ENCODE measurements at places on chromosomes 13 and 19.

- DNase-seq, result no peak
Measured at GRCh38 chr13:83879431-83880171, 2.7 kb downstream of the SLITRK1 start.

DNA sequence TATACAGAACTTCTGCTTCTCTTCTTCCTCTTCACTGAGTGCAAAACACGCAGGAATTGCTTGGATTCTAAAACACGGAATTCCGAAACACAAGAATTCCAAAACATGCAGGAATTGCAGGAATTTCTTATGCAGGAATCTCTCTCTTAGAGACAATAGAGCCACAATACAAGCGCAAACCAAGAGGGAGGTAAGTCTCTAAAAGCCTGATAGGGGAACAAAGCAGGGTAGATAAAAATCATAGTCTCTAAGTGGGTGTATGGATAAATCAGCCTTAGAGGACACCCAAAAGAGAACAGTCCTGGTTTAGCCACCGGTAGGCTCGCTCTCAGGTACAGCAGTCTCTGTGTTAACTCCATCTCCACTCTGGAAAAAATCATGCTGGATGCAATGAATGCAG, 112.9 kb downstream of the LHFPL6 start:
- DNase-seq, result no peak

- DNase-seq, result no peak
Measured at GRCh38 chr13:38264363-38265131, 85.1 kb upstream of the UFM1 start.

DNA sequence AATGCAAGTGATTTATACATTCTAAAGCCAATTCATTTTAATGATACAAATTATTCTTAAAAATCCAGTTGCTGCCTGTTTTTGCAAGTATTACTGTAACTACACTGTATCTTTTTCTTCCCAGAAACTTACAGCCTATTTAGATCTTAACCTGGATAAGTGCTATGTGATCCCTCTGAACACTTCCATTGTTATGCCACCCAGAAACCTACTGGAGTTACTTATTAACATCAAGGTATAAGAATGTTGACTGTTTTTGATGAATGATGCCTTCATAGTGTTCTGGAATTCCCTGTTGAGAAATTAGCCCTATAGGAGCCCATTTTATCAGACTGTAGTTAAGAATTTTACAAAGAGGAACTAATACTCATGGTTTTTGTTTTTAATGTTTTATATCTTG, 25.0 kb downstream of the ITM2B start:
- DNase-seq, result no peak

GRCh38 chr19:11063434-11063833, 25.8 kb upstream of the LDLR start:
- DNase-seq, result no peak

DNA sequence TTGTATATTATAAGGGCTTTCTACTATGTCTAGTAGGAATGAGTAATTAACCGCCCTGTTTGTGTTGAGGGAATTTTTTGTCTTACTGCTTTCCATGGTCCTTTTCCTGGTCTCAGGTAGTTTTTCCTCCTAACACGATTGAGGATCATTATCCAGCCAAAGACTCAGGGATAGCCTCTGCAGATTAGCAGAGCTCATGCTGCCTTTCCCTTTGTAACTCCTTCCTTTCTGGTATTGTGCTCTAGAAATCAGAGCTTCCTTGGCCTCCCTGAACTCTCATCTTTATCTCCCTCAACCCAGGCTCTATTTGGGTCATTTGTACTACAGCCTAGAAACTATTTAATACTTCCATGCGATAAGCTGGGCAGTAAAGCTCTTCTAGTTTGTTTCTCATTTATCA, 142.1 kb downstream of the PDS5B start:
- DNase-seq, result no peak

GRCh38 chr19:44738603-44739558, 9.6 kb upstream of the BCL3 start:
- no peak for DNase-seq

- DNase-seq, result no peak
Measured at GRCh38 chr19:1309977-1310852, 24.5 kb downstream of the EFNA2 start.

DNA sequence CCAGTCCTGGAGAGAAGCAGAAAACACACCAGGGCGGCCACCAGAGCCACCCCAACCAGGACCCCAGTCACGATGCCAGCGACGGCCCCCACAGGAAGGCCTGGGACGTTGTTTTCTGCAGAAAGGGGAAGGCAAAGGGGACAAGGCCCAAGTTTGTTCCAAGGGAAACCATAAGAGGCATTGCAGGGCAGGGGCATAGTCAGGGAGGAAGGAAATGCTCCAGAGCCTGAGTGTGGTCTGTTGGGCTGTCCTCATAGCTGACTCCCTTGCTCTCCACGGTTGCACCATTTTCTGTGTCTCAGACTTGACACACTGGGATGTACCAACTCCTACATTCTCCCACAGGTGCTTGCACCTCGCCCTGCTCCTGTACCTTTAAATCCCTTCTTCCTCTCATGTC, 5.2 kb downstream of the CEACAM4 start:
- DNase-seq, result no peak

GRCh38 chr19:55646889-55647731, 902 bp upstream of the CCDC106 start:
- DNase-seq, result no peak
